ENCODE measurements at places on chromosomes 11 and 22. TPM values are rescaled to one million over a fixed set of nuclear protein-coding genes. Genes with fewer than 3 reads are reported as not detected.

The SPA17 gene
- total RNA-seq, result 3.8 TPM

The TP53AIP1 gene
- 0.94 TPM for total RNA-seq

The ASPHD2 gene
- 12.2 TPM for total RNA-seq

The TSSC4 gene
- total RNA-seq, result 28.5 TPM

The OOSP4B gene
- not detected for total RNA-seq

The KREMEN1 gene
- total RNA-seq, result 11.0 TPM

The BAIAP2L2 gene
- 0.31 TPM for total RNA-seq

The ALDH3B2 gene
- not detected for total RNA-seq

The RIBC2 gene
- total RNA-seq, result 1.3 TPM

The APOBEC3B gene
- total RNA-seq, result not detected

The TSPAN32 gene
- not detected for total RNA-seq

The CARD16 gene
- not detected for total RNA-seq
